NCI-H524 (cell line): ENCODE measurements at places on chromosomes 6 and 20.

DNA sequence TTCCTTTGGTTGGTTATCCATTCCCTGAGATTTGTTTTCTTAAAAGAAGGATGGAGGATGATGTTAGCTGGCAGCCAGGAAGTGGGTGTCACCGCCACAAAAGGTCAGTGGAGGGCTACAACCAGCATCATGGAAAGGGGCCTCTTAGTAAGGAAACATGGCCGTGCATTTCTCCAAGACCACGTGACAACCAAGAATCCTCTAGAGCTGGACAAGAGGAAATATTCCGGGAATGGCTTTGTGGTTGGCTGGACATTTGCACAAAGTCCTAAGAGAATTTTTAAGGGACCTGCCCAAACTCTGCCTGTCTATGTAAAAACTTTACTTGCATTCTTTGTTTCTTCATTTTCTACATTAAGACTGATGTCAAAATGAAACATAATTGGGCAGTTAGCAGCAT is 399.9 kb upstream of the MARCKS start:
- no peak for DNase-seq

DNA sequence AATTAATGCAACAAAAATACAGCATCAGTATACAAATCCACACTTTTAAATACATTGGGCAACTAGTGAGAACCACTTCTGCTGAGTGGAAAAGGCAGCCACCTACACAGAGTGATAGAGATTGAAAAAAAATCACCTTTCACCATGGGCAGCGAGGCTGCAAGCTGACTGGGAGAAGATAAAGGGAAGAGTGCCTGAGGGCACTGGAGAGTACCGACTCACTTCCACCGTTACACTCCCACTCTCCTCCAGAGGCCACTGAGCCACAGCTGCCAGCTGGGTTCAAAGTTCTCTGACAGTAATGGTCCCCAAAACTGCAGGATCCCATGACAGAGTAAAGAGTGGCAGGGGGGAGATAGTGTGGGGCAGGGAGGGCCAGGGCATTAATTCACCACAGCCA is 24.1 kb downstream of the PXT1 start:
- DNase-seq: no peak

GRCh38 chr6:142551274-142551811 is 249.5 kb downstream of the ADGRG6 start:
- peak; percentile 88 for DNase-seq

GRCh38 chr6:126048635-126049034 is 62.3 kb downstream of the TRMT11 start:
- DNase-seq: peak; percentile 7

DNA sequence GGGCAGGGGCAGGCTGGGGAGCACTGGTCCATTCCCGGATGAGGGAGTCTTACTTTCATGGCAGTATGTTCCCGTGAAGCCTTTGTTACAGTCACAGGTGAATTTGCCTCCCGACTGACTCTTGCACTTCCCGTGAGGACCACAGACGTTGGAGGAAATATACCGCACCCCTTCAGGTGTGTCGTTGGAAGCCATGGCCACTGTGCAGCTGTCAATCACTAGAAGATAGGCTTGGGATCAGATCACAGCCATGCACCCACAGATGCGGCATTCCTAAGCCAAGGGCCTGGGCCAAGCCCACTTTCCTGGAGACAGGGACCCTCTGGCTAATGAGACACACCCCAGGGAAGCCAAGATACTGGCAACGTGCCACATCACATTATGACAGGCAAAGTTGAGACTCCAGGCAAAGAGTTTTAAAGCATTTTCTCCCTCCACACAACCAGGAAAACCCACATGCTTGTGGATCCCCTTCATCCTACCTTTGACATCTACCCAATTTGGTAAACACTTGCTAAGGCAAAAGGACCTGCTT is 26.8 kb downstream of the JAG1 start:
- DNase-seq: no peak

- DNase-seq: no peak
Measured at GRCh38 chr6:86537292-86537861, 400.0 kb upstream of the HTR1E start.

GRCh38 chr6:36659271-36659670 is 19.2 kb upstream of the CDKN1A start:
- DNase-seq: no peak

- DNase-seq: peak; percentile 40
Measured at GRCh38 chr20:9301129-9302090, 213.0 kb upstream of the LAMP5 start.

GRCh38 chr20:32628960-32629530 is 43.9 kb upstream of the NOL4L start:
- no peak for DNase-seq

DNA sequence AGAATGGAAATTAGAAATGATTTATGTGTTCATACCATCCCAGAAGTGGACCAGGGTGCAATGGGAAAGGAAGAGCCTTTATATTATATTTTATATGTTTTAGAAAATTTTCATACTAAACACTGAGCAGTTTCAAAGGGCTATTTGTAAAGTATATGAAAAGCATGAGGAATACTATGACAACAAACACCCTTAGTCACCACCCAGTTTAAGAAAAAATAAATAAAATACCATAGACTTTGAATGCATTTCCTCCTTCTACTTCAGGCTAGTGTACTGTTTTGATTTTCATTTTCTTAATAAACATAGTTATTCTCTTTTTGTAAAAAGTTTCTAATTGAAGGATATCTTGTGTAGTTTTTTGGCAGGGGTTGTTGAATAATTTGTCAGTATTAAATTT is 191.1 kb downstream of the PLCB4 start:
- no peak for DNase-seq

DNA sequence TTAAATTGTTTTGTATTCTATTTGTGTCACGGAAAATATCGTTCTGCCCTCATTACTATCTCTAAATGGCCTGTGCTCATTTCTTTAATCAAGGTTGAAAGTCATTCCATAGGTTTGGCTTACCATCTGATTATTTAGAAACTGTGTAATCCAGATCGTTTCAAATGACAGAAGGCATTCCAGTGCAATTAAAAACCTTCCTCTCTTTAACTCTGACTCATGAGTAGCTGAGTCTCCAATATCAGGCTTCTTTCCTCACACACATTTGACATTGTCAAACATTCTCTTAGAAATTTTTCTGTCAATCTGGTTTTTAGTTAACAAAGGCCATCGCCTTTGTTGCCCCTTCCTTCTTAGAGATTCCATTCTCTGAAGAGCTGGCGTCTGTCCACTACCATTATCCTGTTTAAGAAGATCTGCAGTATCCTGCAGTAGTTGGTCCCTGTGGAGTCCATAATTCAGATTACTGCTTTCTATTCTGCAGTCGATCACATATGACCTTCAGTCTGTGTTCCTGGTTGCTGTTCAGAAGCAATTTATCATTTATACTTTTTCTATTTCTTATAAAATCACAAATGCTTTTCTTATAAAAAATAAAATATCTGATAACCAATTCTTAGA is 3.9 kb upstream of the TRDN start:
- no peak for DNase-seq

DNA sequence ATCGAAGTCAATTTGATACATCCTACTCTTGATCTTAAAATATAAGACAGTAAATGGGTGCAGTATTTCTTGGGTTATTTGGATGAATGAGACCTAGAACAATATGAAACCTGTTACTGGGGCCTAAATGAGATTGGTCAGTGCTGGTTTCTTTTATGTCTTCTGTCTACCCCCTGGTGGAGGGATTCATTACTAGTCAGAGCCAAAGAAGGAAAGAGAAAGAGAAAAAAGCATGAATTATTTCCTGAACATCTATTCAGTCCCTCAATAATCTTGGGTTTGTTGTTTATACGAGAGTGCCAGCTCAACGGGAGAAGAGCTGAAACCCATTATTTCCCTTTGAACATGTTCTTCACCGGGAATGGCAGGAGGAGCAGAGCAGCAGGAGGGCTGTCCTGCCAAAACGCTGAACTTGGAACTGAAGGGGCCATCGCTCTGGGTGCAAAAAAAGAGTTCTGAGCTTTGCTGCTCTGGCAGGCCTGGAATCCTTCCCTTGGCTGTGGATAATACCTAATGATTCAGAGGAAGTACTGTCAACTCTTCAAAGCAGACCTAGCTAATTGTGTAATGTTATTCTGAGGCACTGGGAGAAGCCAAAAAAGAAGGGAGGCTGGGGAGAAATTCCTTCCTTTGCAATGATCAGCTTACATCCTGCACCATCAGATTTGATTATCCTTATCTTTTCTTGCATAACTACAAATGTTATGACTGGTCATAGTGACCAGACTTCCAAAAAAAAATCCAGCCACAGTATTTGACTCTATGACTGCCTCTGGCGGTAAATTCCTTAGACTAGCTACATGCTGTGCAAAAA is 72.0 kb downstream of the BLOC1S5 start:
- DNase-seq: no peak

DNA sequence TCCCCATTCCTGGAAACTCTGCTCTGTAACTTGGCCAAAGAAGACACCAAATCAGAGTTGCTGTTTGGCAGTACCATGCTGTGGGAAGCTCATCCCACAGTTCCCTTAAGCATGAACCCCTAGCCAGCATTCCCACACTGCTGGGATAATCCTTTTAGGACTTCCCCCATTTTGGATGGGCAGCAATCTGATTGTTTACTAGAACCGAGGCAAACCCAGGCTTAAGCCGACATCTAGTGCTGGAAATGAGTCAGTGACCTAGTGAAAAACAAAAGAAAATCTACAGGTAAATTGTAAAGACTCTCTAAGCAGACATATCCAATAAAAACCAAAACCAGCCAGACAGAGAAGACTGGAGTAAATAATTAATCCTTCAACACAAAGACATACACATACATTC is 5.2 kb downstream of the DNAH8 start:
- DNase-seq: no peak
